Activated CD8-positive, alpha-beta memory T cell treated with anti-CD3 and anti-CD28 coated beads for 4 hours (primary cell): ENCODE measurements at places on chromosomes 12 and 14.

- no peak for DNase-seq
Measured at GRCh38 chr14:87935081-87935828, 57.7 kb downstream of the GALC start.

DNA sequence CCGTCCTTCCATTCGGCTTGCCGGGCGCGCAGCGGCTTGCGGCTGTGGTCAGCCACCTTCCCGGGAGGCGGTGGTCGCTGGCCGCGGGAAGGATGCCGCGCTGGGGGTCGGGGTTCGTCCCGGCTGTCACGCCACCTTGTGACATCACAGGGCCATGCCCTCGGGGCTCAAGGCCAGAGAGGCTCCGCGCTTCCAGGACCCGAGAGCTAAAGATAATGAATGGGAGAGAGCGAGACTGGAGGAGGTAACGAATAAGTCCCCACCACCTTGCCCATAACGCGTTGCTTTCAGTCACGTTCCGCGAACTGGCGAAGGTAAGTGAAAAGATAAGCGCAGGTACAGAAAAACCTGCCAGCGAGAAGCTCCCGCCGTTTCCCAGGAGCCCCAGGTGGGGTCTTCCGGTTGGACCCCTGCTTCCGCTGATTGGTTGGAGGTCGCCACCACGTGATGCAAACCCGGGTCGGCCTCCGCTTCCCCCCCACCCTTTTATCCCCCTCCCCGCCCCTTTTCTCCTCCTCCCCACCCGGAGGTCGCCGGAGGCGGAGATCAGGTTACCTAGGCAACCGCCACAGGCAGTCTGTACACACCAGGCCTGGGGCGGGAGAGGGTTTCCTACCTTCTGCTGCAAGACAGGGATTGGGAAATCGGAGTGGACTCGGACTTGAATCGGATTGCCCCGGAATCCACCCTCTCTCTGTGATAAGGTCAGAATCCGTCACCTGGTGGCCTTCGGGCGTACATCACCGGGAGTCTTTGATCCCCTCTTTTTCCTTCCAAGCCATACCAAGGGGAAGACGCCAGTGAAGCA lies at the start of gene LRRC9:
Gene LRRC9 (plus strand): TSS at position 575 of the 808 bp plus-strand sequence.
- peak; percentile 8 for DNase-seq

- DNase-seq, result no peak
Measured at GRCh38 chr12:6643569-6644256, 3.5 kb downstream of the ACRBP start.

- DNase-seq, result no peak
Measured at GRCh38 chr12:48866052-48866711, 512 bp upstream of the RND1 start.

- no peak for DNase-seq
Measured at GRCh38 chr12:12278899-12279298, 12.1 kb upstream of the LRP6 start.

- no peak for DNase-seq
Measured at GRCh38 chr12:109153821-109154441, 37.5 kb downstream of the ACACB start.

- DNase-seq, result no peak
Measured at GRCh38 chr12:50537538-50537919, 32.7 kb downstream of the DIP2B start.

DNA sequence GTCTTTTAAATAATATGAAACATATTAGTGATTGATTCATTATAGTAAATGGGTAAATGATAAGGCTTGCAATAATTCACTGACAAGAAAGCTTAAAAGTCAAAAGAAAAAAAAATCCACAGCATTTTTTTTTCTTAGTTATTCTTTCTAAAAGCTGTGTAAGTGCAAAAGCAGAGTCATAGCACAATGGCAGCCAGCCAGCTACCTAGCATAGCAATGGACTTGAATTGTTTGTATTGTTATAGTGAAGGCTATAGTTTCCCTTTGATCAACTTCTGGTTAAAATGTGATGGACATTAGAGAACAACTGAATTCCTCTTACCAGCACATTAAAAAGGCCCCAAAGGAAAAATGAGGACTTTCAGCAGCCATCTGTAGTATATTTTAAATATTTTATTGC lies 232.1 kb downstream of the NAV3 start:
- DNase-seq, result no peak

GRCh38 chr12:78156751-78157150 lies 326.1 kb downstream of the NAV3 start:
- DNase-seq, result no peak

- no peak for DNase-seq
Measured at GRCh38 chr14:89241257-89241656, 175.8 kb downstream of the FOXN3 start.

DNA sequence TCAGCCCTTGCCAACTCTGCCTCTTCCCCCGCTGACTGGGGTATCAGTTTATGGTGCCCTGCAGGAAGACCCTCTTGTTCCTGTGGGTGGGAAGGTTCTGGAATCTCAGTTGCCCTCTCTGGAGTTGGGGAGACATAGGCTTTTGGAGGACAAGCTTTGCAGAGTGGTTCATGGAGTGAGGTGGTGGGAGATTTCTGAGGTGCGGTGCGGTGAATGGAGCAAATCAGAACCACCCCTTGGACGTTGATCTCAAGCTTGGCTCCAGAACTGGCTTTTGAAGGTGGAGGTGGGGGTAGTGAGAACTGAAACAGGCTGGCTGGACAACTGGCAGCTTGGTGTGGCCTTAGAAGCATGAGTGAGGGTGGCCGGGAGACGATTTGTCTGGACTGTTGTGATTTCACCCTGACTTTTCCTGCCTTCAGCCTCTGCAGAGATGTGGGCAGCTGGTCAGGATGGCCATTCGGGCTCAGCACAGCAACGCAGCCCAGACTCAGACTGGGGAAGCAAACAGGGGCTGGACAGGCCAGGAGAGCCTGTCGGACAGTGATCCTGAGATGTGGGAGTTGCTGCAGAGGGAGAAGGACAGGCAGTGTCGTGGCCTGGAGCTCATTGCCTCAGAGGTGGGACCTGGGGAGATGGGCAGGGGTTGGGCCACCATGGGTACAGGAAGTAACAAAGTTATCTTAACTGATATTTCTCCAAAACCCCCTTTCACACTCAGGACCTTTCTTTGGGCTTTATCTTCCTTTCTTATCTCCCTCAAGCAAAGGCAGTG lies 1.1 kb downstream of the SHMT2 start:
- no peak for DNase-seq

DNA sequence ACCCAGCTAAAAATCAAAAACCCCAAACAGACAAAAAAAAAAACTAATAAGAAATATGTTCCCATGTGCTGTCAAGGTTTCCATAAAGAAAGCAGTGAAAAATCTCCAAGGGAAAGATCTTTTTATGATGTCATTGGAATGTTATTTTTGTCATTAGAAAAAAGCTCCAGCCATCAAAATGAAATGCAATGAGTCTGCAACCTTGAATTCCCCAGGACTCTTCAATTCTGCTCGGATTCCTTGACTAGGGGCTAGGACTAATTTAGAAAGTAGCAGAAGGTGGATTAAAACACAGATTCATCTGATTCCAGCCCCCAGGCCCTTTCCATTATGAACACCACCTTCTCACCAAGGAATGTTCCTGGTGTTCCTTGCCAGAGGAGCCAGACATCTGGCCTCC lies 6.0 kb upstream of the PCNX1 start:
- no peak for DNase-seq

DNA sequence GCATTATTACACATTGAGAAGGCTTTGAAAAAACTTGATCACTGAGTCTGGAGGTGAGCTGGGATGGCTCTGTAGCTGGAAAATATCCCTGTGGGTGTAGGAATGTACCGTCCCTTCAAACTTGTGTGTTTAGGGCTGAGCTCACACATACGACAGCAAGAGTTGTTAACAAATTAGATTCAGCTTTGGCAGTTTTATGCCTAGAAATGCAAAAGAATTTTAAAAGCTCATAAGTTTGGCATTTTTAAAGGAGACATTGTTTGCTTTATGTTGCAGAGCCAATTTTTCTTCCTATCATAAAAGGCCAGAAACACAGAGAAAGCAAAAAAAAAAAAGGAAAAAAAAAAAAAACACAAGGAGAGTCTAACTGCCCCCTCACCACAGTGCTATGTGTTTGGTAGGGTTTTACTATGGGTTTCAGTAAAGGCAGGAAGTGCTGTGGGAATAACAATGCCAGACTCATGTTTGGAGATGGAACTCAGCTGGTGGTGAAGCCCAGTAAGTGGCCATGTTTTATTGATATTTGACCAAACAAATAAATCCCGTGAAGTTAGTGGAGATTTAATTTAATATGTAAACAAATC lies 78.4 kb downstream of the DAD1 start:
- DNase-seq, result no peak

DNA sequence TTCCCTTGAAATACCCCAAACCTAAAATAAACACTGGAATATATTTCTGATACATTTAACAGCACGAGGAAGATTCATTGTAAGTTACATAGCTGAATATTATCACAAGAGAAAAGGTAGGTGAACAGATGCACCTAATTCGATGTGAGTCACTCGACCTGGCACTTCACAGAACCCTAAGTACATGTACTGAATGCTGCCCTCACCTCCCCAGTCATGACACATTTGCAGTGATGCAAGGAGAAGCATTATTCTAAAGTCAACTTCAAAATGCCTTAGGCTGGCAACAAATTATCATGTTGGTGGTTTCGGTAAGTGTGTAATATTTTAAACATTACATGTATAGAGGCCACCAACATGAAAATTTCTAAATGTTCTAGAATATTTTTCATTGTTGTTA lies 35.2 kb upstream of the TMTC2 start:
- no peak for DNase-seq

- DNase-seq, result no peak
Measured at GRCh38 chr14:55454264-55455002, 14.0 kb upstream of the TBPL2 start.

- DNase-seq, result no peak
Measured at GRCh38 chr14:101980700-101981099, 16.3 kb downstream of the DYNC1H1 start.

GRCh38 chr14:68784978-68785533 lies 7.8 kb downstream of the ZFP36L1 start:
- DNase-seq, result no peak

DNA sequence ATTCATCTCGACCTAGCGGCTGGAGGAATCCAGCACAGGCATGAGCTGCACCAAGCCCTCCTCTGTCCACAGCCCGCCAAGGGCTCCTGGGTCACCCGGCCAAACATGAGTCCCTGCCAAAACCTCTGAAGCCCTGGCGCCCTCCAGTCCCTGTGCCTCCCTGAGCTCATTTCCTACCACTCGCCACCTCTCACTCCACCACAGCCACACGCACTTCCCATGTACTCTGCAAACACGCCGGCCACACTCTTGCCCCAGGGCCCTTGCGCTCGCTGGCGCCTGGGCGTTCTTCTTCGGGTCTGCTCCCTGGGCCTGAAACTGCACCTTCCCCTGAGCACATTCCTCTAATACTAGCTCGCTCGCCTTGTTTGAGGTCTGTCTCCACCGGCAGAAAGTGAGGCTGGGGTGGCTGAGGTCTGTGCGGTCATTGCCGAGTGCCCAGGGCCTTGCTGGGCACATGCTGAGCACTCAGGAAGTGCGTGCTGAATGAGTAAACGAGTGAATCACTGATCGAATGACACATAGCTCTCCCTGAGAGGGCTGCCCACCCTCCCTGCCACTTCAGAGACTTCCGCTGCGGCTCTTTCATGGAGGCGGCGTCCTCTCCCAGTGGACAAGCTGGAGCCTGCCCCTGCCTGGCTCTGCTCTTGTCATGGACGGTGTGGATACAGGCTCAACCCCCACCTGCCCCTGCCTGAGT lies 33.7 kb upstream of the DLK1 start:
- no peak for DNase-seq

GRCh38 chr14:28754209-28754985 lies 12.2 kb upstream of the FOXG1 start:
- no peak for DNase-seq

DNA sequence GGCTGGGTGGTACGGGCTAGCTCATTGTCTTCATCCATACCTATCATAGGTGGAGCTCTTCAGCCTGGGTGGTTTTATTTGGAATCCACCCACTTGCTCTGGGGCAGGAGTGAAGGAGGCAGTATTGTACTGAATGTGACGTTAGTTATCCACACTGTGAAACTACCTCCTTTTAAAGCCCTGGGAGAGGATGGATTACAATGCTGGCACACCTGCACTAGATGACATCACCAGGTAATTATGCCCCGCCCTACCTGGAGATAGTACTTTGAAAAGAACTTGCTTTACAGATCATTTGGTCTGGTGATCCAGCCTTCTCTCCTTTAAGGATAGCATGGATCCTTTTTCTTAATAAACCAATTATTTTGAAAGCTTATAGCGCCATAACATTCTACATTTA lies 78.0 kb downstream of the B4GALNT3 start:
- DNase-seq, result no peak

GRCh38 chr12:133202493-133203343 lies 21.4 kb downstream of the ZNF268 start:
- no peak for DNase-seq

DNA sequence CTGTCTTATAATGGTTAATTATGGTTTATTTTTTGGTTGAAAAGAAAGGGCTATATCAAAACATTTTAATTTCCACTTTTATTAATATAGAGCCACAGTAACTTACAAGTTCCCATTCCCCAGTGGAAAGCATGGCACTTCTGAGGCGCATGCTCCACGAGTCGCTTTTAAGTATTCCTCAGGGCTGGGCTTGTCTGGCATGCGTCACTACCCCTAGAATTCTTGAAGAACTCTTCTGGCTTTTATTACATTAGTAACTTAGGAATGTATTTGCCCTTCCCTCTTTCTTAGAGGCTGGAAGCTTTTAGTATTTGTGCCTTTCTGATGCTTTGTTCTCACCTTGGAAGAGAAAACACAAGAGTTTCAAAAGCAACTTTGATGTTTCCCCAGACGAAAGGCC lies 81.1 kb downstream of the ESR2 start:
- DNase-seq, result no peak

GRCh38 chr14:64983439-64984310 lies 3.0 kb upstream of the FNTB start:
- no peak for DNase-seq

DNA sequence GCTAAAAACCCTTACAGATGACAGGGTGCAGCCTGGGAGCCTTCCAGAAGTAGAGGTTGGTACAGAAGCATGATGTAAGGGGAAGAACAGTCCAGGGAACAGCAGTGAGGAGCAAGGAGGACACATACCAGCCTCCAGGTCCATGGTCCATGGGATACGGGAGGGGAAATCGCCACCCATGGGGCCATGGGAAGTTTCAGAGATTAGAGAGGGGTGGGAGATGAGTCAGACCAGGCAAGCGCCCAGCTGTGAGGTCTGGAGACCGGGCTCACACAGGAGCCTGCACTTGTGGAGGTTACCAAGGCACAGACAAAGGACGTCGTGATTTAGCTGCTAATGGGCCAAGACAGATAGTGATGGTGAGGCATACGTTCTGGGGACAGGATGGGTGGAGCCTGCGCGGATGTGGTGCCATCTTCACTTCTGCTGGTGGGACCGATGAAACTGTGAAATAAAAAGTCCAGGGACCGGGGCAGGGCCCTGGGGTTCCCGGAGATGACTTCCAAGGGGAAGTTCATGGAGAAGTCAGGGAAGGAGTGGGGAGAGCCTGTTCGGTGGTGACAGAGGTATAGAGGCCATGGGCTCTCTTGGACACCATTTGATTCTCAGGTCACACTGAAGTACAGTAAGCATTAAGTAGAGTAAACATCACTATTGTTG lies 17.7 kb upstream of the LRP1-AS start:
- DNase-seq, result no peak
